ENCODE measurements at places on chromosomes 2 and 18.

DNA sequence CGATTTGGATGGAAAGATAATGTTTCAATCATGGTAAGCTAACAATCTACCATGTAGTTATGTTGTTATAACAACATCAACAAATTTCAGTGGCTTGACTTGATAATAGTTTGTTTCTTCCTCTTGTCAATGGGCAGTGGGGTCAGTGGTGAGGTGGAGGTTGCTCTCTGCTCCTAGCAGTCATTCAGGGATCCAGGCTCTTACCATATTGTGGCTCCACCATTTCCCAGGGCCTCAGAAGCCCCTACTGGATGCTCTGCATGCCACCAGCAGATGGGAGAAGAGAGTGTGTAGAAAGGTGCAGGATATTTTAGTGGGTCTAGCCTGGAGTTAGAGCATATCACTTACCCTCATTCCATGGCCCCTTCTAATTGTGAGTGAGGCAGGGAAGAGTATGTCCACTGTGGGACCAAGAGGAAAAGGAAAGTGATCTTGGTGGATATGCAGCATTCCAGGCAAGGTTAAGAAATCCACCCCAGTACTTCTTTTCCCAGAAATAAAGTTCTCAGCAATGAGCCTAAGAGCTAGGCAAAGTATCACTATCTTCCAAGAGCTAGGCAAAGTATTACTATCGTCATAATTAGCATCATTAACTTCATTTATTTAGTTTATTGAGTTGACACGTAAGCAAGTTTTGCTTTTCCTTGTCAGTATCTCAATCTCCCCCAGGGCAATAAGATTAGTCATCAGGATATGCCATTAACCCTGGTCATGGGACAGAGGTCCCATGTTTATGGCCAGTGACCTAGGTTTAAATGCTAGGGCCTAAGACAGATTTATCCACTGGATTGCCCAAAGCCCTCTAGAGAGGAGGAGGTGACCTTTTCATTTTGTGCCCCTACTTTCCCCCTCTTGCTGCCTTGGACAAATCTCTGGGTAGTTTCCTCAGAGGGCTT, 4.2 kb upstream of the IWS1 start:
- H3K4me1 ChIP-seq: peaks cover 9% of the 10 kb centered on the region
- H3K36me3 ChIP-seq: no peaks in the 10 kb centered on the region
- H3K27me3 ChIP-seq: no peaks in the 10 kb centered on the region
- no peak overlapping the region for H3K27ac ChIP-seq
- no peak for DNase-seq

- peak; percentile 24 for DNase-seq
- no peak overlapping the region for H3K27ac ChIP-seq
- H3K4me1 ChIP-seq: no peaks in the 10 kb centered on the region
- H3K36me3 ChIP-seq: peaks cover 43% of the 10 kb centered on the region
- H3K27me3 ChIP-seq: no peaks in the 10 kb centered on the region
These were observed 105.6 kb upstream of the LDLRAD4 start for GRCh38 chr18:13112982-13113381.

GRCh38 chr2:201452058-201452921, 750 bp downstream of the STRADB start:
- no peak for DNase-seq
- H3K4me1 ChIP-seq: peaks cover 38% of the 10 kb centered on the region
- peaks cover 7% of the 10 kb centered on the region for H3K36me3 ChIP-seq
- H3K4me3 ChIP-seq: peak overlapping the region; percentile 95
- peak overlapping the region; percentile 69 for H3K27ac ChIP-seq

DNA sequence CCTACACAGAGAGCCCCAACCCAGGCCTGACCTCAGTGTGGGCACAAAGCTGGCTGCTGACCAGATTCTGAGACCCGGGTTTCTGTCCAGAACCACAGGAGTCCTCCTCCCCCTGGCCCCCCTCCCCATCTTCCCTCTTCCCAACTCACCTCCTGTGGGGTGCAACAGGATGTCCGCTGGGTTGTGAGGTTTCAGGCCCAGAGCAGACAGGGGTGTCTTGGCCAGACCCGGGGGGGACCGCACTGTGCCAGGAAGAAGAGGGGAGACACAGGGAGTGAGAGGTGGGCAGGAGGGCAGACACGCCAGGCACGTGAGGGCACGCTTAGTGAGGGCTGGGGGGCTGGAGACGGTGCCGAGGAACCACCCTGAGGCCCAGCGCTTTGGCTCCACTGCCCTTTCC, 171.5 kb downstream of the TNS1 start:
- DNase-seq: no peak
- H3K4me3 ChIP-seq: no peak overlapping the region
- H3K27me3 ChIP-seq: no peaks in the 10 kb centered on the region
- no peaks in the 10 kb centered on the region for H3K36me3 ChIP-seq

GRCh38 chr18:48668466-48669179, 129.8 kb downstream of the CTIF start:
- H3K4me3 ChIP-seq: no peak overlapping the region
- no peak overlapping the region for H3K27ac ChIP-seq
- no peaks in the 10 kb centered on the region for H3K27me3 ChIP-seq
- no peaks in the 10 kb centered on the region for H3K4me1 ChIP-seq

- DNase-seq: no peak
- H3K4me3 ChIP-seq: no peak overlapping the region
- H3K27ac ChIP-seq: no peak overlapping the region
- H3K27me3 ChIP-seq: no peaks in the 10 kb centered on the region
- no peaks in the 10 kb centered on the region for H3K4me1 ChIP-seq
These were observed 31.0 kb downstream of the STEAP3 start for GRCh38 chr2:119254601-119255080.

DNA sequence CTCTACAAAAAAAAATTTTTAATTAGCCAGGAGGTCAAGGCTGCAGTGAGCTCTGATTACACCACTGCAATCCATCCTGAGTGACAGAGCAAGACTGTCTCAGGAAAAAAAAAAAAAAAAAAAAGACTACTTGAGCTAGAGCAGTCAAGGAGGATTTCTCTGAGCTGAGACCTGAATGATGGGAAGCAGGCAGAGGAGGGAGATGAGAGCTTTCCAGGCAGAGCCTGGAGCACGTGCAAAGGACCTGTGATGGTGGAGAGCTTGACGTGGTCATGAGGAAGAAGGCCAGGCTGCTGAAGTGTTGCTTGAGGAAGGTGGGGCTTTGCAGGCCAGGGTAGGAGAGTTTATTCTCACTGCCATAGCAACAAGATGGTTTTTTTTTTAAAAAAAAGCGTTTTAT, 51.9 kb upstream of the POMC start:
- H3K4me1 ChIP-seq: peaks cover 6% of the 10 kb centered on the region
- H3K27ac ChIP-seq: no peak overlapping the region
- no peaks in the 10 kb centered on the region for H3K27me3 ChIP-seq
- H3K4me3 ChIP-seq: no peak overlapping the region
- H3K36me3 ChIP-seq: no peaks in the 10 kb centered on the region
- DNase-seq: no peak

- H3K4me3 ChIP-seq: peak overlapping the region; percentile 45
- peak overlapping the region; percentile 84 for H3K27ac ChIP-seq
- no peaks in the 10 kb centered on the region for H3K27me3 ChIP-seq
- DNase-seq: no peak
- H3K36me3 ChIP-seq: no peaks in the 10 kb centered on the region
These were observed 78.8 kb upstream of the PELI1 start for GRCh38 chr2:64223055-64223454.

GRCh38 chr2:100011272-100011731, 131.1 kb downstream of the AFF3 start:
- peaks cover 2% of the 10 kb centered on the region for H3K36me3 ChIP-seq
- H3K27me3 ChIP-seq: no peaks in the 10 kb centered on the region
- no peak overlapping the region for H3K4me3 ChIP-seq
- no peak overlapping the region for H3K27ac ChIP-seq
- no peaks in the 10 kb centered on the region for H3K4me1 ChIP-seq

DNA sequence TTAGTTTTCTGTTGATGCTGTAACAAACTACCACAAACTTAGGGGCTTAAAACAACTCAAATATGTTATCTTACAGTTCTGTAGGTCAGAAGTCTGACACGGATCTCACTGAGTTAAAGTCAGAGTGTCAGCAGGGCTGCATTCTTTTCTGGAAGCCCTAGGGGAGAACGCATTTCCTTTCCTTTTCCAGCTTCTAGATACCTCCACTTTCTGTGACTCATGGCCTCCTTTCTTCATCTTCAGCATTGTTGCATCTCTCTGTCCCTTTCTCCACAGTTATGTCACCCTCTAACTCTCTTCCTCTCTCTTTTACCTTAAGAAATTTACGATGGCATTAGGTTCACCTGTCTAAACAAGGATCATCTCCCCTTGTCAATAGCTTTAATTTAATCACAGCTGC, 13.3 kb upstream of the PPP4R1 start:
- DNase-seq: no peak
- no peak overlapping the region for H3K4me3 ChIP-seq
- H3K4me1 ChIP-seq: no peaks in the 10 kb centered on the region
- no peaks in the 10 kb centered on the region for H3K36me3 ChIP-seq
- peaks cover 8% of the 10 kb centered on the region for H3K27me3 ChIP-seq
- no peak overlapping the region for H3K27ac ChIP-seq

DNA sequence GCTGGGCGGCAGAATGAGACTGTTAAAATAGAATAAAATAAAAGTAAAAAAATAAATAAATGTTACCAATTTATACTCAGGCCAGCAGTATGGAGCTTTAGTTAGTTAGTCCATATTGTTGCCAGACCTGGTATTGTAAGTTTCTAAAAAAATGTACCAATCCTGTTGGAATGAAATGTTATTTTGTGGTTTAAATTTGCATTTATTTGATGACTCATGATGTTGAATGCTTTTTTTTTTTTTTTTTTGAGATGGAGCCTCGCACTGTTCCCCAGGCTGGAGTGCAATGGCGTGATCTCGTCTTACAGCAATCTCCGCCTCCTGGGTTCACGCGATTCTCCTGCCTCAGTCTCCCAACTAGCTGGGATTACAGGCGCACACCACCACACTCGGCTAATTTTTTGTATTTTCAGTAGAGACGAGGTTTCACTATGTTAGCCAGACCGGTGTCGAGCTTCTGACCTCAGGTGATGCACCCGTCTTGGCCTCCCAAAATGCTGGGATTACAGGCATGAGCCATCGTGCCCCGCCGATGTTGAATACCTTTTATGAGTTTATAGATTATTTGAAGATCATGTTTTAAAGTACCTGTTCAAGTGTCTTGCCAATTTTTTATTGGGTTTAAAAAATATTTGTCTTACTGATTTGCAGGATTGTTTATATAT, 5.7 kb upstream of the PTPRN start:
- no peak overlapping the region for H3K27ac ChIP-seq
- no peaks in the 10 kb centered on the region for H3K4me1 ChIP-seq
- no peak overlapping the region for H3K4me3 ChIP-seq

- H3K36me3 ChIP-seq: peaks cover 35% of the 10 kb centered on the region
- DNase-seq: no peak
- peaks cover 10% of the 10 kb centered on the region for H3K27me3 ChIP-seq
- peak overlapping the region; percentile 80 for H3K4me3 ChIP-seq
- peaks cover 47% of the 10 kb centered on the region for H3K4me1 ChIP-seq
These were observed 682 bp upstream of the SCLY start for GRCh38 chr2:238060096-238060541.
